NCI-H1417 treated with DMSO at 0.1 percent for 48 hours (cell line): ENCODE measurements at places on chromosomes 13 and 19.

GRCh38 chr19:17309198-17309964 is at the start of gene DDA1:
TSS of gene DDA1 (plus strand) at chr19:17309563. CDS start at chr19:17309655, 92 bp downstream.
- DNase-seq = peak; percentile 93

DNA sequence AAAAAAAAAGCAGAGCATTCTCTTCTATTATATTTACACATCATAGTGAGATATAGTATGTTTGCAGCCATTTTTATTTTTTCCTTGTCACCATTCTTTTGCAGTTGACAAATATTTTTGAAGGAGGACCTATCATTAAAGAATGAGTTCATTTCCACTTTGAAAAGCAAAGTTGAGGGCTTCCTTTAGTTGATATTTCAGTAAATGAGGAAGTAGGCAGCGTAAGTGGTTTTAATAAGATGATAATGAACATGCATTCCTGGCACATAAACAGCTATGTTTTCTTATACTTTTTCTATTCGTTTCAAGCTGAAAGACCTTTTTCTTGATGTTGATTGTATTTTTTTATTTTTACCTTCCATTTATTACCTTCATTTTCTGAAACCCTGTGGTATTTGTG is 66.2 kb downstream of the ZMYM2 start:
- DNase-seq = no peak

GRCh38 chr13:45704854-45705695 is 3.0 kb downstream of the CBY2 start:
- no peak for DNase-seq

GRCh38 chr19:41870401-41870873 is 6.6 kb upstream of the CD79A start:
- DNase-seq = no peak

GRCh38 chr13:29474991-29475390 is 120.5 kb downstream of the SLC7A1 start:
- DNase-seq = no peak

- no peak for DNase-seq
Measured at GRCh38 chr13:34076943-34077703, 259.2 kb downstream of the RFC3 start.

- DNase-seq = no peak
Measured at GRCh38 chr19:51572410-51572809, 1.3 kb downstream of the ZNF175 start.

GRCh38 chr19:46014941-46015686 is 7.7 kb downstream of the PGLYRP1 start:
- DNase-seq = peak; percentile 21

DNA sequence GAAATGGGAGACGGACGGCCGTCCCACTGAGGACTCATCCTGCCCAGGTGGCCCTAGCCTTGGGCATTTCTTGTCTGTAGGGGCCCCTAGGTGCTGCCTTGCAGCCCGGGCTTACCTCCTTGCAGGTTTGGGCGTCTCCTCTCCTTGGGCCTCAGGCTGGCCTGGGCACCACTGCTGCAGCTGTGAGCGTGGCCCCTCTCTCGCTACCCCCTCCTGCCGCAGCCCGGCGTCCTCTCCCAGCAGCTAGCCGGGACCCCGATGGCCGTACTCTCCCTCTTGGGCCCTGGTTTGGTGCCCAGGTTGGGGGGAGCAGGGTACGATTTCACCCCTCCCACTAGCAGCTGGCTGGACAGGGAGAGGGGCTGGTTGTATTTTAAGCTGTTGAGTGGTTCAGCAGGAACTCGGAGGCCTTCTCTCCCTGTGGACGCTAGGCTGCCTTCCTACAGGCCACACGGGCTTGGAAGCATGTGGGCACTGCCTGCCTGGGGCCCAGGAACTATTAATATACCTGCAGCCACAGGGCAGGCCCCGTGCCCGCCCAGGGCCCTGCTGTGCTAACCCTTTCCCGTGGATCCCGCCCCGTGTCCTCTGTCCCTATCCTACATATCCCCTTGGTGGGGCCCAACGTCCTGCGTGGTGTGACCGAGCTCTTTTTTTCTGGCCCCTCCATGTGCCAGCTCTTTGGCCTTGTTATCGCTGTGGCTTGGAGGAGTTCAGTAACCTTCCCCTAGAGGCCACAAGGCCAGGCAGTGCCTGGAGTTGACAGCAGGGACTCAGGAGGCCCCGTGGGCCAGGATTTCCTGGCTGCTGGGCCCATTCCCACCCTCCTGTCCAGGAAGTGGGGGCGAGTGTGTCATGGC is 11.7 kb downstream of the NDUFB7 start:
- no peak for DNase-seq
